Prostate gland (tissue), 2 donors: ENCODE measurements at places on chromosomes 2 and 18. TPM values are rescaled to one million over a fixed set of nuclear protein-coding genes. Genes with fewer than 3 reads are reported as not detected.

MYO7B gene
- total RNA-seq = 1.4 TPM

TEX44 gene
- total RNA-seq = 10.6 TPM

CRYGD gene
- not detected for total RNA-seq

RMND5A gene
- 37.1 TPM for total RNA-seq

TUBB6 gene
- 133 TPM for total RNA-seq

WDR54 gene
- 19.4 TPM for total RNA-seq

PSMG2 gene
- total RNA-seq = 78.6 TPM

EFEMP1 gene
- total RNA-seq = 109 TPM

GRCh38 chr2:133541376-133541775, 26.9 kb downstream of the NCKAP5 start:
- H3K27me3 ChIP-seq = no peaks in the 10 kb centered on the region
- no peak overlapping the region for H3K27ac ChIP-seq
- no peak for DNase-seq
- H3K4me1 ChIP-seq = no peaks in the 10 kb centered on the region
- no peaks in the 10 kb centered on the region for H3K36me3 ChIP-seq
- no peak overlapping the region for H3K4me3 ChIP-seq

GRCh38 chr2:96832408-96832753, 11.4 kb downstream of the ANKRD23 start:
- no peaks in the 10 kb centered on the region for H3K27me3 ChIP-seq
- H3K36me3 ChIP-seq = peaks cover 7% of the 10 kb centered on the region
- no peak for DNase-seq
